Foreskin keratinocyte (primary cell): ENCODE measurements at places on chromosomes 2 and 18.

GRCh38 chr18:67266246-67267237 lies 250.0 kb downstream of the DSEL start:
- peak; percentile 66 for DNase-seq

- no peak for DNase-seq
Measured at GRCh38 chr18:3799515-3799914, 349.5 kb downstream of the TGIF1 start.

DNA sequence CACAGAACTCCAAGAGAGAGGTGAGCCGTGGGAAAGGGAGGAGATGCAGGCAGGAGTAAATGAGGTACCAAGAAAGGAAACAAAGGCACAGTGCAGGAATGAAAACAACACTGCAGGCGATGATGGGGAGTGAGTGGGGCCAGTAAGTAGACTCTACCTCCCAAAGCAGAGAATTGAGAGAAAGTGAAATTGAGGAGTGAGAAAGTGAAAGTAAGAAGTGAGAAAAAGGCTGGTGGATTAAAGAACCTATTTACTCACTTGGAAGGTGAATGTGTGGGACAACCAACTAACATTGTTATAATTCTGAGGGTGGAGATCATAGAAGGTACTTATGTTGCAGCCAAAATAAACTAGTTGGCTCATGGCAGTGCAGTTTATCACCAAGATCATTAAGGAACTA lies 193.1 kb upstream of the TMEM200C start:
- no peak for DNase-seq

- no peak for DNase-seq
Measured at GRCh38 chr18:35085450-35086380, 44.5 kb downstream of the MAPRE2 start.

- no peak for DNase-seq
Measured at GRCh38 chr2:2848621-2849333, 517.7 kb upstream of the MYT1L start.

DNA sequence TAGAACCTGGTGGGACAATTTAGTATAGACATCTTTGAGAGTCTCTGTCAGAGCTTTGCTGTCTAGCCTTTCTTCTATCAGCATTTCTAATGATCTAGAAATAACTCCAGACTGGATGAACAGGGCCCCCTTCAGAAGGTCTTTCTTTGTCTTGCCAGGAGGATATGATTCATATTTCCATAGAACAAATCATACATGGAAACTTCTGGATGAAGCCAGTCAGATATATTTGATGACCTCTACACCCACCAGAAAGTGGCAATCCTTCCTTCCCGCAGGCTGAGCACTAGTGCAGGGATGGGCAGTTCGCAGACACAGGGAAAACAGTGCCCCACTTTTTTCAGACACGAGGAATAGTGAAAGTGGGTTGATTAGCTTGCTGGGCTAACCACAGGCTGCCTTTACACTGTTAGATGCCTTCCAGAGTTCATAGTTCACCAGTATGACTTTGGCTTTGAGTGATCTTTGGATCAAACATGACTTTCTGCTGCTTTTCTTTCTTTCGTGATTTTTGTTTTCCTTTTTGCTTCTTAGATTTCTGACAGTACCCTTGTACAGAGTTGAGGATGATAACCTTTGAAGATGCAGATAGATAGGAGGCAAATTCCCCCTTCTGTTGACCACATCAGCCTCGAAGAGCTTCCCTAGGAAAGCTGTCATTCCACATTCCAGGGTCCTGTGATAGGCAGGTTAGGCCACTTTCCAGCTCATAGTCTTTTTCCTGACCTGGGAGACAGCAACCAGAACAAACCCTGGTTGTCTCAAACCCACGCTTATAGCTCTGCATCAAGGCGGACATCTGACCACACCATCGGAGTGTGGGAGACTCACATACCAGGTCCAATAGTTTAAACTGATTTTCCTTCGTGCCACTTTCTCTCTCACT lies 237.0 kb downstream of the ZNF407 start:
- DNase-seq: no peak

- no peak for DNase-seq
Measured at GRCh38 chr18:22337833-22338232, 79.9 kb downstream of the CTAGE1 start.

- no peak for DNase-seq
Measured at GRCh38 chr18:63216516-63217311, 102.9 kb downstream of the BCL2 start.

GRCh38 chr2:167787562-167787961 lies 459.8 kb downstream of the STK39 start:
- DNase-seq: no peak

DNA sequence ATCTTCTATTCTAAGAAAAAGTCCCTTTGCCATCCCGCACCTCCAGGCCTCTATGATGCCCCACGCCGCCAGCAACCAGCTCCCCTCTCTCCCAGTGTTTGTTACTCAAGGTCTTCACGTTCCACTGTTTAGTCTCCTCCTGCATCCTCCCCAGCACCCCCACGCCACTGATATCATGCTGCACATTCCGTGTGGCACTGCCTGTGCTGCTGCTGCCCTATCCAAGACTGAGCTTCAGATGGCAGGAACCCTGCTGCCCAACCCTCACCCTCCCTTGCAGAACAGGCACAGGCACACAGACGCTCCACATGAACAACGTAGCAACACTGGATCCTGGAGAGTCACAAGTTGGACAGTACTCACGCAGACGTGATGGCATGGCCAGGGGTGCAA lies 35.3 kb downstream of the MYO5B start:
- no peak for DNase-seq

GRCh38 chr2:176907341-176907740 lies 305.3 kb upstream of the HNRNPA3 start:
- no peak for DNase-seq

- DNase-seq: no peak
Measured at GRCh38 chr2:239299218-239299939, 101.4 kb downstream of the HDAC4 start.

GRCh38 chr2:71610671-71611070 lies 157.3 kb downstream of the DYSF start:
- no peak for DNase-seq

DNA sequence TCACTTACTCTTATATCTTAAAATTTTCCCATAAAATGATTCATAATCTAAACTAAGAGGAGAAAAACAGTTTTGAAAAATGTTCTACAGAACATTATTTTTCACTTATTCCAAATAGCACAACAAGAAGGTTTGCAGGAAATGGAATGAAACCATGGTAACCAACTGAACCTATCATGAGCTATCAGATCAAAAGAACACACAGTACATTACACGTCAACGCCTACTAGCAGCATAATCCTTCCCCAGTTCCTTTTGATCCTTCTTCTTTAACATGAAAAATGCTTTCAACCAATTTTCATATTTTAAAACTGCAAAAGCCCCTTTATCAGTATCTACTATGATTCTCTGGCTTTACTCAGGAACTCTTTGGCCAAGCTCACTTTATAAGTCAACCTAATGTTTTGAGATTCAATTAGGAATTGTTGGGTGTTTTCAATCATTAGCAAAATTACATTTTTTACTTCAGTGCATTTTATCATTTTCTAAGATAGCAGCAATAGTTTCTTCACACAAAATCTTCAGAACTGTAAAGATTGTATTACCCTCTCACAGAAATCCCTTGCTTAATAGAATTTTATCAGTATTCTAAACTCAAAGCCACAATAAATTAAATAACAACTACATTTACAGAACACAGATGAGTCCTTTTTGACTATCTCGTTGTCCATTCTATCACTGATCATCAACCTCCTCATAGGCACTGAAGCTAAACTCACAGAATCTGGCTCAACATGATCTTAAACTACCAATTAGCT lies 102.5 kb downstream of the CHN1 start:
- no peak for DNase-seq

DNA sequence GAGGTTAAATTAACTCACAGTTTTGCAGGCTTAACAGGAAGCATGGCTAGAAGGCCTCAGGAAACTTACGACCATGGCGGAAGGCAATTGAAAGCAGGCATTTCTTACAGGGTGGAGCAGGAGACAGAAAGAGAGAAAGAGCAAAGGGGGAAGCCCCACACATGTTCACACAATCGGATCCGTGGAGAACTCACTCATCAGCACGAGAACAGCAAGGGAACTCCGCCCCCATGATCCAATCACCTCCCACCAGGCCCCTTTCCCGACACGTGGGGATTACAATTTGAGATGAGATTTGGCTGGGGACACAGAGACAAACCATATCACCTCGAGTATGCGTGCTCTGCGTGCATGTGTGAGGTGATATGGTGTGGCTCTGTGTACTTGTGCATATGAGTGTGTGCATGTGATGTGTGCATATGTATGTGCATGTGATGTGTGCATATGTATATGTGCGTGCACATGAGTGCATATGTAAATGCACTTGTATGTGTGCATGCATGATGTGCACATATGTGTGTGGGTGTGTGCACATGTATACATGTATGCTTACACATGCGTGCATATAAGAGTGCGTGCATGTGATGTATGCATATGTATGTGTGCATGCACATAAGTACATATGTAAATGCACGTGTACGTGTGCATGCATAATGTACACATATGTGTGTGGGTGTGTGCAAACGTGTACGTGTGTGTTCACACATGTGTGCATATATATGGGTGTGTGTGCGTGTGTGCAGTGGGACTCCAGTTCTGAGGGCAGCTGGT lies 108.7 kb upstream of the HDAC4 start:
- DNase-seq: no peak

DNA sequence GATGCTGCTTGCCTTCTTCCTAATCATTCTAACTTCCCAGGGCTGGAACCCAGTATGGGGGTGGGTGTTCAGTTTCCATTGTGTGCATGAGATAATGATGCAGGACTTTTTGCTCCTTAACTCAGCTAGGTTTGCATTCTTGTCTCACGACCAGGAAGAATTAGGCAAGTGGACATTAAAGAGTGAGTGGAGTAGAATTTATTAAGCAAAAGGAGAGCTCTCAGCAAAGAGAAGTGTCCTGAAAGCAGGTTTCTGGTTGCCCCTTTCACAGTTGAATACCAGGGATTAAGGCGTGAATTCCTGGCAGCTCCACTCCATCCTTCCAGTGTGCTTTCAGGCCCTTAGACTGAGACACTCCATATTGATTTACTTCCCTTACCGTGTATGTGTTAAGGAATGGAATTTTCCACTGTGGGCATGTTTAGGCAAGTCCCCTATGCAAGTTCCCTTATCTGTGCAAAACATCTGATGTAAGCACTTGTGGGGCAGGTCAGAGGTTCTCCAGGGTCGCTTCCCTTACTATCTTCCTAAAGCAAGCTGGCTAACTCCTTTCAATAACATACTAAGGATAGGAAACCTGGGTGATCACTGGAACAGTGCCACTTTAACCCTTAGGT lies 126.5 kb downstream of the GPR39 start:
- DNase-seq: peak; percentile 28

DNA sequence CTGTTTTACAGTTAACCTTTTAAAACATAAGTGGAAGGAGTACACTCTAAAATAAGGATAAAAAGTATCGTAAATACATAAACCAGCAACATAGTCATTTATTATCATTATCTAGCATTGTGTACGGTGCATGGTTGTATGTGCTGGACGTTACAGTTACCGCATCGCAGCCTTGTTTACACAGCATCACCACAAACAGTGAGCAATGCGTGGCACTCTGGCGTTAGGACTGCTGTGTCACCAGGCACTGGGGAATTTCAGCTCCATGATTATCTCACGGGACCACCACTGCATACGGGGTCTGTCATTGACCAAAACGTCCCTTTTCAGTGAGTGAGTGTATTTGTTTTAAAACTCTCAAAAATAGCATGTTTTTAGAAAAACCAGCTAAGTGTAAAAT lies 103.0 kb upstream of the SNTG2 start:
- DNase-seq: no peak

- DNase-seq: no peak
Measured at GRCh38 chr2:84832772-84833461, 48.0 kb downstream of the TRABD2A start.

DNA sequence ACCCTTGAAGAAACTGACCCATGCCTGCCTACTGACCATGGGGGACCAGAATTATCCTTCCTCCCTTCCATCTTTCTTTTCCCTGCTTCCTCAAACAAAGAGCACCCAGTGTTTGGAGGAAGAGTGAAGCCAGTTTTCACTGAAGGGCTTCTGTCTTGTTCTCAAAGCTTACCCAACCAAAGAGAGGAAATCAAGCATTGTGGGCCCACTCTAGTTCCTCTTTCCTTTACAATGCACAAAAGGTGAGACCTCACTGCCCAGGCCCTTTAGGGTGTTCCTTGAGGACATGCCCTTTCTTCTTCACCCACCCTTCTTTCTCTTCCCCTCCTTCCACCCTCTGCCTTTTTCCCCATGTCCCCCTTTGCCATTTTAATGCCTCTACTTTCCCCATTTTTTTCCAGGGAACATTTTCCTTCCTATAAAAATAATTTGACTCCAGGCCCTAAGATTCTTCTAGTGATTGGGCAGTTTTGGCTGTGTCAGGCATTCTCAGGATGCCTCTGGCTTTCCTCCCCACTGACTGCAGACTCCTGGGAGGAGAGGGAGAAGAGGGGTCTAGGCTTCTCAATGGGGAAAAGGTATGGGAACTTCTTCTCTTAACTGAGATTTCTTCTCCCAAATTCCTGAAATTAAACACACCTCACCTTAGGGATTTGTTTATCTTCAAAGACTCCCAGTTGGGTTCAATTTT lies 126.6 kb upstream of the RMDN2 start:
- DNase-seq: no peak

- no peak for DNase-seq
Measured at GRCh38 chr18:79826966-79827365, 29.2 kb downstream of the KCNG2 start.

DNA sequence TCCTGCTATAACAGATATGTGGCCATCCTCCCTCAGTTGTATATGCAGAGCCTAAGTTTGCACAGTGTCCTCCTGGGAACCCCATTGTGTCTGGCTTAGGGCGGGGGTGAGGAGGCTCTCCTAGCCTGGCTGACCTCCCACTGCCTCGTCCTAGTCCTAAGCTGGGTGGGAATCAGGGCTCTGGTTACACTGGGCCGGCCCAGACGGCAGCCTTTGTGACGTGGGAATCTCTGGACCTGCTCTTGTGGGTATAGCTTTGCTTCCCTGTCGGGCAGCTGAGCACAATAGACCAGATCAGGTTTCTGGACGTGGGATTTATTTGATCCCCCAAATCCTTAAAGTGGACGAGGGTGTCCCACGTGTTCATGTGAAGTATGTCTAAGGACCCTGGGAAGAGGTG lies 2.9 kb downstream of the ACKR3 start:
- no peak for DNase-seq

DNA sequence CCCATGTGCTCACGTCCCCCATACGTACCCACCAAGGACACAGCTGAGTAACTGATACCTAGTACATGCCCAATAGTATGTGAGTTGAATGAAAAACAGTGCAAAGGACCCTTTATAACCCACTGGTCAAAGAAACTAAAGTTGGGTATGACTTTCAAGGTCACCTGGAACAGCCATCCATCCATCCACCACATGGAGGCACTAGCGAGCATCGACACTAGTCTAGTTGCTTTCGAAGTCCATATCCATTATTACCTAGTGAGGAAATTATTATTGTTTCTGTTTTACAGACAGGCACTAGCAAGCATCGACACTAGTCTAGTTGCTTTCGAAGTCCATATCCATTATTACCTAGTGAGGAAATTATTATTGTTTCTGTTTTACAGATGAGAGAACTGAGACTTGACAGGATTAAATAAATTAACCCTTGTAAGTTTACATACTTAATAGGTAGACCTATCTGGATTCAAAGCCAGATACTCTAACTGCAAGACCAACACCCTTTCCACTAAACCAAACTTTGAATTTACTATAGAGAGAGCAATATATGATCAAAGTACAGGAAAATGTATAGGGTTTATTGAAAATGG lies 233.7 kb downstream of the METTL4 start:
- no peak for DNase-seq
